Gastrocnemius medialis (tissue), 4 donors: ENCODE measurements at places on chromosomes 7 and 10. TPM values are rescaled to one million over a fixed set of nuclear protein-coding genes. Genes with fewer than 3 reads are reported as not detected.
A peak's percentile ranks its signal among the peaks of the same experiment; 100 is the strongest.

Gene ADAM12
- not detected for total RNA-seq

Gene GJD4
- total RNA-seq = not detected

Gene CCL24
- total RNA-seq = not detected

Gene CRPPA
- total RNA-seq = 2.8 TPM

Gene STOX1
- total RNA-seq = 0.10 TPM

Gene SYT15B
- total RNA-seq = 0.82 TPM

Gene PROSER2
- total RNA-seq = 1.7 TPM

Gene KCND2
- 0.93 TPM for total RNA-seq

Gene MLXIPL
- total RNA-seq = 7.6 TPM

Gene CNPY1
- not detected for total RNA-seq

Gene CYP26C1
- not detected for total RNA-seq

Gene EVX1
- not detected for total RNA-seq

Gene AKR1C8
- total RNA-seq = not detected

Gene NANOS1
- total RNA-seq = 25.2 TPM

Gene MRPL32
- 42.6 TPM for total RNA-seq

Gene PRSS37
- not detected for total RNA-seq

Gene CYP2E1
- 14.0 TPM for total RNA-seq

Gene TUBAL3
- not detected for total RNA-seq

Gene IKZF1
- 1.4 TPM for total RNA-seq

Gene CCDC3
- total RNA-seq = 6.1 TPM

GRCh38 chr10:108620821-108621534 lies 1302.3 kb downstream of the XPNPEP1 start:
- no peaks in the 10 kb centered on the region for H3K36me3 ChIP-seq
- no peaks in the 10 kb centered on the region for H3K4me1 ChIP-seq
- no peak for DNase-seq

GRCh38 chr7:7321681-7322080 lies 139.3 kb downstream of the C1GALT1 start:
- no peaks in the 10 kb centered on the region for H3K36me3 ChIP-seq
- peaks cover 7% of the 10 kb centered on the region for H3K4me1 ChIP-seq
- DNase-seq = peak; percentile 19
- no peaks in the 10 kb centered on the region for H3K27me3 ChIP-seq

GRCh38 chr10:76126607-76127527 lies 695.4 kb downstream of the LRMDA start:
- no peaks in the 10 kb centered on the region for H3K4me1 ChIP-seq
- no peak overlapping the region for H3K4me3 ChIP-seq
- no peak for DNase-seq

DNA sequence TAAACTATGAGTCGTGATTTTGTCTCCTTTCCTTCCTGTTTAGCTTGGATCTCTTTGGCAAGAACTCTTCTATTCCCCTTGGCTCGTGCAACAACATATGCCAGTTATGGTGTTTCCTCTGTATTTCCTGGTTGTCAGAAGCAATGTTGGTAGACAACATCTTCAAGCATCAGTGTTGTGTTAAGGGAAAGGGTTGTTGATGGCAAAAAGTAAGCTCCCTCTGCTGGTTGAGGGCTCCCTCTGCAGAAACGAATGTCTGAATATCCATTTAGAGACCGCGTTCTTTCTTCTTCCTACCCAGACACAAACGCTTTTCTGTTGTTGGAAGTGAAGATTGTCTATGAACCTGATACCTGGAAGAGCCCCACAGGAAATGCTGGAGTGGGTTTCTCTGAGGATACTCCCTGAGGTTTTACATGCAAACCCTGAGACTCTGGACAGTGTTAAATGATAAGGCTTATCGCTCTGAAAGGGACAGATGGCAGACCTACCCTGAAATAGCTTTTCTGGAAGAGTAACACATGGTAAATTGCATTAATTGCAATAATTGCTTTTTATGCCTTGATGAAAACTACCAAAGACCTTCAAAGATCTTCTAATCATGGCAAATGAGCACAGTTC lies 23.5 kb upstream of the C1QL3 start:
- no peak for DNase-seq
- H3K36me3 ChIP-seq = no peaks in the 10 kb centered on the region
- no peak overlapping the region for H3K4me3 ChIP-seq
- no peaks in the 10 kb centered on the region for H3K27me3 ChIP-seq

DNA sequence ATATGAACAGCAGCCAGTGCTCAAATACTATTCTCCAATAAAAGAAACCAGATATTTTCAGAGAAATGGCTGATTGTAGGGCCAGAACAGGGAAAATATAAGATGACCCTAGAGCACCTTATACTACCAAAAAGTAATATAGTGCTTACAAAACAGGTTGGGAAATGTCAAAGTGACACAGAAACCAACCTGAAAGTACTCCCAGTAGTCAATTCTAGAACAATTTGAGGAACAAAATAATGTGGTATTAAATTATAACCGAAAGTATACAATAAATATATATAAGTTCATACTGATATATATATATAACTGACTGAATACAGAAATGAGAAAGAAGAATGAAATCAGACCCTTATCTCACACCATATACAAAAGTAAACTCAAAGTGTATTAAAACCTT lies 657.2 kb upstream of the PHF14 start:
- H3K4me3 ChIP-seq = no peak overlapping the region
- no peaks in the 10 kb centered on the region for H3K36me3 ChIP-seq
- H3K27me3 ChIP-seq = no peaks in the 10 kb centered on the region
- H3K4me1 ChIP-seq = no peaks in the 10 kb centered on the region

- H3K36me3 ChIP-seq = peaks cover 20% of the 10 kb centered on the region
- no peak for DNase-seq
- H3K4me1 ChIP-seq = peaks cover 22% of the 10 kb centered on the region
- no peaks in the 10 kb centered on the region for H3K27me3 ChIP-seq
These were observed 3.1 kb upstream of the ZFAND2A start for GRCh38 chr7:1163121-1163520.

DNA sequence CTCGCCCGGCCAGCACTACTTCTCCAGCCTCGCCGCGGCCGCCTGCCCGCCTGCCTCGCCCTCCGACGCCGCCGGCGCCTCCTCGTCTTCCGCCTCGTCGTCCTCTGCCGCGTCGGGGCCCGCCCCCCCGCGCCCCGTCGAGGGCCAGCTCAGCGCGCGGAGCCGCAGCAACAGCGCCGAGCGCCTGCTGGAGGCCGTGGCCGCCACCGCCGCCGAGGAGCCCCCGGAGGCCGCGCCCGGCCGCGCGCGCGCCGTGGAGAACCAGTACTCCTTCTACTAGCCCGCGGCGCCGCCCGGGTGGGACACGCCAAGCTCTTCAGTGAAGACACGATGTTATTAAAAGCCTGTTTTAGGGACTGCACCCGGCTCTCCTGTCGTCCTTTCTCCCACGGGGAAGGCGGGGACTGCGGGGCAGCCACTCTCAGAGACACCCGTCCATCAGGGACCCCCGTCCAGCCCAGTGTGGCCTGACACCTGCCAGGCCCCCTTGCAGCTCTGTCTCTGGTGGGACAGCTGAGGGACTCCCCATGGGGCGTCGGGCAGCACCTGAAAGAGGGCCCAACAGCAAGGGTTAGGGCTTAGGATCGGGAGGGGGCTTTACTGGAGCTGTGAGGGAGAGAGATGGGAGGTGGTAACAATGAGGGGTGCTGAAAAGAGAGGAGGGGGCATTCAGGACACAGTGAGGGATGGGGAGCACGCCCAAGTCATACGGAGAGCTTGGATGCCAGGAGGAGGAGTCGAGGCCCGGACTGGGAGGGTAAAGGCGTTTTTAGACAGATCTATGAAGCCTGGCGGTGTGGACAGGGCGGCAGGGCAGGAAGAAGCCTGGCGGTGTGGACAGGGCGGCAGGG lies 34.7 kb downstream of the SPDYE6 start:
- no peaks in the 10 kb centered on the region for H3K4me1 ChIP-seq
- no peak for DNase-seq
- H3K36me3 ChIP-seq = peaks cover 18% of the 10 kb centered on the region
- H3K27ac ChIP-seq = no peak overlapping the region

- no peaks in the 10 kb centered on the region for H3K4me1 ChIP-seq
- no peak overlapping the region for H3K27ac ChIP-seq
- H3K4me3 ChIP-seq = no peak overlapping the region
- DNase-seq = no peak
- H3K36me3 ChIP-seq = no peaks in the 10 kb centered on the region
These were observed 311.8 kb downstream of the PTPRN2 start for GRCh38 chr7:158275711-158276413.

- H3K4me3 ChIP-seq = no peak overlapping the region
- no peaks in the 10 kb centered on the region for H3K4me1 ChIP-seq
- H3K36me3 ChIP-seq = no peaks in the 10 kb centered on the region
- DNase-seq = no peak
- H3K27me3 ChIP-seq = no peaks in the 10 kb centered on the region
- no peak overlapping the region for H3K27ac ChIP-seq
These were observed 53.1 kb upstream of the GTF2IRD1 start for GRCh38 chr7:74400420-74401136.

- no peaks in the 10 kb centered on the region for H3K27me3 ChIP-seq
- no peaks in the 10 kb centered on the region for H3K4me1 ChIP-seq
- no peak for DNase-seq
- no peaks in the 10 kb centered on the region for H3K36me3 ChIP-seq
- no peak overlapping the region for H3K4me3 ChIP-seq
These were observed 33.9 kb downstream of the PTER start for GRCh38 chr10:16470747-16471146.

GRCh38 chr7:34069676-34070075 lies 164.3 kb downstream of the BMPER start:
- H3K27ac ChIP-seq = no peak overlapping the region
- no peaks in the 10 kb centered on the region for H3K27me3 ChIP-seq
- no peak for DNase-seq
- H3K4me1 ChIP-seq = peaks cover 7% of the 10 kb centered on the region

GRCh38 chr10:9786576-9786975 lies 1231.1 kb upstream of the CELF2 start:
- no peaks in the 10 kb centered on the region for H3K27me3 ChIP-seq
- H3K4me1 ChIP-seq = no peaks in the 10 kb centered on the region
- no peak overlapping the region for H3K27ac ChIP-seq
- H3K4me3 ChIP-seq = no peak overlapping the region

- no peaks in the 10 kb centered on the region for H3K36me3 ChIP-seq
- peak overlapping the region; percentile 96 for H3K27ac ChIP-seq
These were observed 4.3 kb downstream of the SVIL start for GRCh38 chr10:29630205-29631048.

GRCh38 chr7:120272261-120272660 lies 714 bp upstream of the KCND2 start:
- peak overlapping the region; percentile 53 for H3K4me3 ChIP-seq
- H3K4me1 ChIP-seq = peaks cover 6% of the 10 kb centered on the region
- H3K36me3 ChIP-seq = no peaks in the 10 kb centered on the region
- DNase-seq = no peak

DNA sequence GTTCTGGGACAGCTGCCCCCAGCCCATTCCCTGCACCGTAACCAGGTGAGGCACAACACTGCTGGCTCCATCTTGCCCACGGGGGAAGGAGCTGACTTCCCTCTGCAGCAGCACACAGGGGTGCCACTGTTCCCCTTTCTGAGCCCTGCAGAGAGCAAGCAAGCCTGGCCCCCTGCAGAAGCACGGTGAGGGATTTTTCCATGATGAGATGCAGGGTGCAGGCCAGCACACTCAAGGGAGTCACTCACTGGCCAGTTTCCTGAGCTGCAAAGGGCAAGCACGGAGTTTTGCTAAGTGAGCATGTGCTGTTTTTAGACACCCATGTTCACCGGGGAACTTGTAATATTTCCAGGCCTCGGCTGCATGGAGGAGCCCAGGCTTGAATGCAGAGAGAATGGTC lies 176.6 kb downstream of the PIP4K2A start:
- H3K27me3 ChIP-seq = no peaks in the 10 kb centered on the region
- peak; percentile 21 for DNase-seq
- no peaks in the 10 kb centered on the region for H3K4me1 ChIP-seq
- H3K27ac ChIP-seq = no peak overlapping the region

GRCh38 chr10:92121686-92122492 lies 169.0 kb downstream of the CPEB3 start:
- peaks cover 50% of the 10 kb centered on the region for H3K4me1 ChIP-seq
- no peaks in the 10 kb centered on the region for H3K36me3 ChIP-seq
- no peak overlapping the region for H3K4me3 ChIP-seq

DNA sequence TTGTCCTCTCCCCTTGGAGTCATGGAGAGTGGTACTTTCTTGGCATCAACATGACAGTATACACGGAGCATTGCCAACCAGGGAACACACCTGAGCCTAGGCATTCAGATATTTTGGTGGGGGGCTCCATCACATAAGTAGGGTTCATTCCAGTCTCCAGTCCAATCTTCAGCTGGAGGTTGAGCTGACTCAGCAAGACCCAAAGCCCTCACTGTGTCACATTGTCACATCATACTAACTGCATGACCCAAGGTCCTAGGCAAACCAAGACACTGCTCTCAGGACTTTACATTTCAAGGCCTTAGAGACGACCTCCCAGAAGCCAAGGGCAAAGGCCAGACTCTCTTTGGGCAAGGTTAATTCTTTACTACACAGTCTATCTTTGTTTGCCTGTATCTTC lies 190.1 kb downstream of the TMEM178B start:
- no peak for DNase-seq
- H3K4me3 ChIP-seq = no peak overlapping the region
- H3K27ac ChIP-seq = no peak overlapping the region
- H3K4me1 ChIP-seq = no peaks in the 10 kb centered on the region
- H3K36me3 ChIP-seq = no peaks in the 10 kb centered on the region
- H3K27me3 ChIP-seq = no peaks in the 10 kb centered on the region

GRCh38 chr7:87600130-87601124 lies at the start of gene ABCB1:
ABCB1 (minus strand) TSS chr7:87600884; CDS start chr7:87600184, 700 bp downstream.
- peaks cover 4% of the 10 kb centered on the region for H3K4me1 ChIP-seq
- H3K36me3 ChIP-seq = no peaks in the 10 kb centered on the region
- DNase-seq = peak; percentile 27
- peak within 1 kb of the TSS; percentile 54 for H3K4me3 ChIP-seq
- H3K27ac ChIP-seq = no peak within 1 kb of the TSS
